CD4-positive, alpha-beta T cell treated with Interleukin-15 for 1 hour (primary cell): ENCODE measurements at places on chromosomes 5 and 9.

DNA sequence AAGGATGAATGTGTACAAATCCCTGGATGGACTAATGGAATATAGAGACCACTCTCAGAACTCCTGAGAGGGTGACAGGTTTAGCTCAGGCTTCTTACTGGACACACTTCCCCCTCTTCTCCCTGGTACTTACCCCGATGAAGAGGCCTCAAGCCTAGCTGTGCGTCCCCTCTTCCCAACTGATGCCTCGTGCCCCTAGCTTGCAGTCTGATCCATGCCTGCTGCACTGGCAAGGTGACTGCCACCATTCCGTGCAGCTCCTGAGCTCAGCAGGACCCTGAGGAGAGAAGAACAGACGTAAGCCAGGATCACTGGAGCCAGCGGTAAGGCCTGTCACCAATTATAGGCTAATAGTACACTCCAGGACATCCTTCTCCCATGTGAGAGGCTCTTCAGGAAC, 5.5 kb upstream of the STOML2 start:
- no peak for DNase-seq

DNA sequence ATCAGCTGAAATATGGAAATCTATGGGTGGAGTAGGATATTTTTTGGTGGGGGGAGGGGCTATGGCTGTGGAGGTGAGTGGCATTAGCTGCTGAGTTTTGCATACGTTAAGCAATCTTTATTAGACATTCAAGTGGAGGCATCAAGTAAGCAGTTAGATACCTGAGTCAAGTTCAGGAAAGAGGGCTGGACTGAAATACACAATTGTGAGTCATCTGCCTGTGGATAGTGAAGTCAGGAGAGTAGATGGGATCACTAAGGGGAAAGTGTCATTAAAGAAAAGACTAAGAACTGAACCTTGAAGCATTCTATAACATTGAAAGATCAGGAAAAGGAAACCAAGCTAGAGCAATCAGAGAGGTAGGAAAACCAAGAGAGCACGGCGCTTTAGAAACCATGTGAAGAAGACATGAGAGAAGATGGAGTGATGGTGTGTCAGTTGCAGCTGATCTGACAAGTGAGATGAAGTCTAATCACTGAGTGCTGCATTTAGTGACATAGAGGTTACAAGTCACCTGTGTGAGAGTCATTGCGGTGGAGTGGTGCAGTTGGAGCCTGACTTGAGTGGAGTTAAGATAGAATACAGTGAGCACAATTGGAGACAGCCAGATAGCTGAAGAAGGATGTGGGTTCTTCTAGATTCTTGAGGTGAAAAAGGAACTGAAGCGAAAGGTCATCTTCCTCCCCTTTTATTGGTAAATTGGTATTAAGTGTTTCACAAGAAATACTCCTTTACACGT, 88.7 kb downstream of the PIP5K1B start:
- no peak for DNase-seq

GRCh38 chr5:113147101-113147508, 170.5 kb downstream of the DCP2 start:
- no peak for DNase-seq

DNA sequence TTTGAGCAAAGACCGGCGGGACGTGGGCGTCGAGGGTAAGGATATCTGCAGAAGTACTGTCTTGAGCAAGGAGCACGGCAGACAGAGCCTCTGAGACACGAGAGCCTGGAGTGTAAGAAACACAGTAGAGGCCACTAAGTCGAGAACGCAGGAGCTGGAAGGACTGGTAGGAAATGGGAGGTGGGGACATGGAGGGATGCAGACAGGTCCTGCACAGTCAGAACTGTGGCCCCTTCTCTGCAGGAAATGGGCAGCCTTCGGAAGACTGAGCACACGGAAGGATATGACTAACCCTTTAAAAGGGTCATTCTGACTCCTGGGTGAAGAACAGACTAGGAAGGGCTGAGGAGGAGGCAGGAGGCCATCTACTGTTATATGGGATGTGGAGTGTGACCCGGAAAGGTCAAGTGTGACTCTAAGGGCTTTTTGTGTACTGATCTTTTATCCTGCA, 1.4 kb upstream of the CAMSAP1 start:
- DNase-seq = no peak

GRCh38 chr5:1235379-1235778, 10.2 kb downstream of the SLC6A18 start:
- no peak for DNase-seq

DNA sequence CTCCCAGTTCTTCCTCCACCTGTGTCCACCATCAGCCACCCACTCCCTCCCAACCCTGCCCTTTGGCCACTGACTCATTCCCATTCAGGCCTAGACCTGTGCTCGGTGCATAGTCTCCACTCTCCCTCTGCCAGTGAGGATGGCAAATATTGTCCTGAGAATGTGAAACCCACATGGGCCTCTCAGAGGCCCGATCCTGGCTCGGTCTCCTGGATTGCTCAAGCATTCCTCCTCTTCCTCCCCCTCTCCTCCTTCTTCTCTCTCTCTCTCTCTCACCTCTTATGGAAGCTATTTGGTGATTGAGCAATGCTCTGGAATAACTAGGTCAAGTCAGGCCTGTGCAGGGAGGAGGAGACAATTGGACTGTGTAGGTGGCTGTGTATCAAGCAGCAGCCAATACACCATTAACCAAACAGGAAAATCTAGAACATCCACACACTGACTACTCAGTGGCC, 99.9 kb downstream of the KLF4 start:
- no peak for DNase-seq

- no peak for DNase-seq
Measured at GRCh38 chr5:173094012-173094661, 38.0 kb downstream of the CREBRF start.

DNA sequence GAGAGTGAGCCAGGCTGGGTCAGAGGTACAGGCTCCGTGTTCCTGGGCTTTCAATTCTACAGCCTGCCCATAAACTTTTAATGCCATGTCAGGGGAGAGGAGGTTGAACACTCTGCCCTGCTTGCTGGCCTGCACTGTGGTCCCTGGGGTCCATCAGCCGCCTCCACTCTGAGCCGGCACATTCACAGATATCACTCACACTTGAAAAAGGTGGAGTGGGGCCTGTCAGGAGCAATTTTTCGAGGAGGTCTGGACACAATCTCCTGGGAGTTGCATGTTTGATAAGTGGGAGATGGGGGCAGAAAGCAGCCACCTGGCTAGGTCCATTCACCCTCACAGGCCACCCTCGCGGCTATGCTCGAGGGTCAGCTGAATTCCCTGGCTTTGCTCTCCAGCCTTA, 22.9 kb downstream of the S1PR3 start:
- DNase-seq = no peak

DNA sequence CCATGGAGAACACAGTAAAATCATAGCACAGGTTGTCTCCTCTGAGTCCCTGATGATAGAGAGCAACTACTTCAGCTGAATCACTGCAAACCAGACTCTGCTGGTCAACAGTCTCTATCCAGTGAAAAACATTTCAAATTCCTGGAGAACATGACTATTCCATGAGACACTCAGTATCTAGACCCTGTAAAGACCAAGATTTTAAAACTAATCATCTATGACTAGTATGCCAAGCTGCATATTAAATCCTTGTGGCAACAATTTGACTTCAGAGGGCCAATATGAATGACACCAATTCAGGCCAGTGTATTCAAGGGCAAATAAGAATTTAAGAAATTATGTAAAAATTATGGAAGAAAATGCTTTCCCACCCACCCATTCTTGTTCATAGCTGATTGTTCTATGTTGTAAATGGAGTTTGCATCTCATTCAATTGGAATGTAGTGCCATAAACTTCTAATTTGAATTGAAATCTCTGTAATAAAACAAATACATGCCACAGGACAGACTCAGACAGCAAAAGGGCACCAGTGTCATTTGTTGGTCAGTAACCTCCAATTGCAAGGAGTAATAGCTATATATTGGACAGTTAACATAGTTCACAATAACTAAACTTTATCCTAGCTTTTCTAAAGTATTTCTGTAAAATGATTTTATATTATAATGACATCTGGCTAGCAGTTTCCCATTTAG, 80.1 kb upstream of the LPAR1 start:
- DNase-seq = no peak

DNA sequence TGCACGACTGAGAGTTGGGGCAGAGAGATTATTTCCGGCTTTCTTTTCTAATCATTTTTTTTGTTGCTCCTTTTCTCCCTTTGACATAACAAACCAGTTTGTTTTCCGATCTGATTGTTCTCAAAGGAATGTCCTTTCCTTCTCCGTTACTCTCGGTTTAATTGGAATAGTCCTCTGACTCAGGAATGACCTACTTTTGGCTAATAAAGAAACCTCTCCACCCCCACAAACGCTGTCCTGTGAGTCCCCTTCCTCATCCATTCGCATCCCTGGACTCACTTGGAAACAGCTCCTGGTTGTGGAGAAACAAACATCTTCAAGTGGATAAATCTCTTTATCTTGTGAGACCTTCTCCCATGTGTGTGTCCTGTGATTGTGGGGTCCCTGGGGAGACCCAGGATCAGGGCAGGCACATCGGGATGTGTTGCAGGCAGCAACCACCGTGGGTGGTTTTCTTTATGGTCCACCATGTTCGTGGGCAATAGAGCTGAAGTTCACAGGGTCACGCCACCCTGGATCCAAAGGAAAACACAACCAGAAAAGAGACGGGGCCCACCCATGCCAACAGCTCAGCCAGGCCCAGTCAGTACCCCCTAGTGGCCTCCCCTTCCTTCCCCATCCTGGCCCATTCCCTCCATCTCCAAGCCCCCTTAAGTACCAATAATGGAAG, 45.2 kb upstream of the NEK6 start:
- DNase-seq = no peak

DNA sequence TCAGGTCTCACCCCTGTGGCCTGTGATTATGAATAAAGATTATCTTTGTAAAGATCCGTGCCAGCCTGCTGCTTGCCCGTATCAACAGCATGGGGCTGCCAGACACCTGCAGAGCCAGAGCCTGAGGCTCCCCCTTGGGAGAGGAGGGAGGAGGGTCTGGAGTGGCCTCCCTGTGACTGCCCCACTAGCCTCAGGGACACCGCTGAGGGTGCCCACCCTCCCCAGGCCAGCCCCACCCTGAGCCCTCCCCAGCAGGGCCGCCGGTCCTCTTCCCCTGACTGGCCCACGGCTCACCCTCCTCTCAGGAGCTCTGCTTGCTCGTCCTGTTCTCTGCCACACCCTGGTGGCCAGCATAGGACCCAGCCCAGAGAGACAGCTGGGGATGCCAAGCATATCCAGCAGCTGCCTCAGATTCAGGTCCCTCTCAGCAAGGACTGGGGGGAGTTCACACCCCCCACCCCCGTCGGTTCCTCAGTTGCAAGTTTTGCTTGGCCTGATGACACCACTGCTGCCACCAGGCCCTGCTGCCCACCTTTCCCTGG, 1.9 kb downstream of the SSNA1 start:
- no peak for DNase-seq

GRCh38 chr9:71909887-71910649, 925 bp downstream of the ABHD17B start:
- DNase-seq = peak; percentile 18

GRCh38 chr9:133238272-133238850, 29.3 kb upstream of the OBP2B start:
- DNase-seq = peak; percentile 79

GRCh38 chr5:50898966-50899365, 232.5 kb downstream of the PARP8 start:
- DNase-seq = no peak

GRCh38 chr9:114811301-114811700, 5.5 kb upstream of the TNFSF15 start:
- no peak for DNase-seq
